Hematopoietic multipotent progenitor cell treated with erythropoietin and hydrocortisone succinate and interleukin-3 and kit ligand, for 17 days (in vitro differentiated cells): ENCODE measurements at places on chromosomes 4 and X.

DNA sequence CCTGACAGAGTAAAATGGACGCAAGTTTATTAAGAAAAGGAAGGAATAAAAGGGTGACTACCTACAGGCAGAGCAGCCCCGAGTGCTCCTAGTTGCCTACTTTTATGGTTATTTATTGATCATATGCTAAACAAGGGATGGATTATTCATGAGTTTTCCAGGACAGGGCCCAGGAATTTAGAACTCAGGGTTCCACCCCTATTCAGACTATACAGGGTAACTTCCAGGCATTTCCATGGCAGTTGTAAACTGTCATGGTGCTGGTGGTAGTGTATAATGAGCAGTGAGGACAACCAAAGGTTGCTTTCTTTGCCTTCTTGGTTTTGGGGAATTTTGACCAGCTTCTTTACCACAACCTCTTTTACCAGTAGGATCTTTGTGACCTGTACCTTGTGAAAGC lies 27.7 kb upstream of the CXCL3 start:
- no peak for DNase-seq

GRCh38 chrX:1679238-1679637 lies 64.4 kb downstream of the ASMT start:
- no peak for DNase-seq

DNA sequence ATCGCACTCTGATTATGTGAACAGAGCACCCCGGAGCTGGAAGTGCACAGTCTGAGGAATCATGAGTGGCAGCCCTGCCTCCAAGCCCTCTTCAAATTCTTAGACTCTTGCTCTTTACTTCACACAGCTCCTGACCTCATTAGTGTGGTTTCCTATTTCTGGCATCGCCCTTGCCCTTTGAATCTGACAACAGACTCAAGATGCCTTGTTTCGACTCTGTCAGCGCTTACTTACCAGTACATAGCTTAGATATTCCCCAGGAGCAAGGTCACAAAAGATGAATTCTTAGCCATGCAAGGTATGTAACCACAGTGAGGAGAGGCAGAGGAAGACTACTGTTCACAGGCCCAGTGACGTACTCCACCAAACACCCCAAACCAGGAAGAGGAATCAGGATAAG lies 167.2 kb downstream of the KDR start:
- DNase-seq: no peak

- DNase-seq: no peak
Measured at GRCh38 chrX:69321789-69322188, 156.5 kb upstream of the PJA1 start.

- DNase-seq: no peak
Measured at GRCh38 chr4:25949173-25949748, 35.2 kb downstream of the SMIM20 start.

GRCh38 chr4:81600520-81601357 lies 129.0 kb upstream of the RASGEF1B start:
- DNase-seq: no peak

GRCh38 chr4:139525414-139525813 lies 30.6 kb downstream of the SETD7 start:
- no peak for DNase-seq
